ENCODE measurements at places on chromosomes 5 and 9.

DNA sequence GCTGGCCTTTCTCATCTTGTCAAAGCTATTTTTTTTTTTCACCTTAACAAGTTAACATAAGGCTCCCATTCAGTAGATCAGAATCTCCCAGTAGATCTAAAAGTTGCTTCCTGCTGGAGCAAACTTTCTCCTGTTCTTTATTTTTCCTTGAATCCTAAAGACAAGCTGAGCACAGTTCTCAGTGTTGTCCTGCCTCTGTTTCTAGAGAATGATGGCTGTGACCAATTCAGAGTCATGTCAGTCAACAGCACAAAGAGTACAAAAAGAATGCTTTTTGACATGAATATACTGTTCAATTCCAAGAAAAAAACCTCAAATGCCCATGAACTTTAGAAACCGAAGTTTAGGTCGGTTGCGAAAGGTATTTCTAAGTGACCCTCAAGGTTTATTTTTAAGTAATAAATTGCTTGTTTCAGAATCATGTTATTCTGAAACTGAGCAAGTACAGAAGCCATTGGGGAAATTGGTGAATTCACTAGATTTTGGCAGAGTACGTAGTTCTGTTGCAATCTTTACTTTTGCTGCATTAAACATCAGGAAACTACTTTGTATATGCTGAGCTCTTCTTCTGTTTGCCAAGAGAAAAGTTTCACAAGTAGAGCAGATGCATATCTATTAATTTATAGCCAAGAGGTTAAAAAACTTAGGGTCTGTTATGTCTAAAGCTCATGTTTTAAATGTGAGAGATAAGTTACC is 161.7 kb upstream of the RPS23 start:
- DNase-seq = no peak

GRCh38 chr9:96867079-96867804 is 12.9 kb upstream of the ZNF782 start:
- no peak for DNase-seq

GRCh38 chr5:148790545-148791333 is 35.7 kb upstream of the ADRB2 start:
- DNase-seq = no peak

GRCh38 chr5:169299663-169300467 is 1.1 kb downstream of the SLIT3 start:
- DNase-seq = no peak

GRCh38 chr5:149422366-149423048 is 43.4 kb upstream of the IL17B start:
- DNase-seq = no peak

- no peak for DNase-seq
These were observed 53.1 kb upstream of the TGFBR1 start for GRCh38 chr9:99051851-99052250.

GRCh38 chr5:39702928-39703327 is 278.1 kb upstream of the DAB2 start:
- no peak for DNase-seq

- DNase-seq = peak; percentile 42
These were observed at the start of gene FGF18 for GRCh38 chr5:171418982-171419687. Gene FGF18 (plus strand): TSS chr5:171419647. CDS start chr5:171420200, 553 bp downstream.

DNA sequence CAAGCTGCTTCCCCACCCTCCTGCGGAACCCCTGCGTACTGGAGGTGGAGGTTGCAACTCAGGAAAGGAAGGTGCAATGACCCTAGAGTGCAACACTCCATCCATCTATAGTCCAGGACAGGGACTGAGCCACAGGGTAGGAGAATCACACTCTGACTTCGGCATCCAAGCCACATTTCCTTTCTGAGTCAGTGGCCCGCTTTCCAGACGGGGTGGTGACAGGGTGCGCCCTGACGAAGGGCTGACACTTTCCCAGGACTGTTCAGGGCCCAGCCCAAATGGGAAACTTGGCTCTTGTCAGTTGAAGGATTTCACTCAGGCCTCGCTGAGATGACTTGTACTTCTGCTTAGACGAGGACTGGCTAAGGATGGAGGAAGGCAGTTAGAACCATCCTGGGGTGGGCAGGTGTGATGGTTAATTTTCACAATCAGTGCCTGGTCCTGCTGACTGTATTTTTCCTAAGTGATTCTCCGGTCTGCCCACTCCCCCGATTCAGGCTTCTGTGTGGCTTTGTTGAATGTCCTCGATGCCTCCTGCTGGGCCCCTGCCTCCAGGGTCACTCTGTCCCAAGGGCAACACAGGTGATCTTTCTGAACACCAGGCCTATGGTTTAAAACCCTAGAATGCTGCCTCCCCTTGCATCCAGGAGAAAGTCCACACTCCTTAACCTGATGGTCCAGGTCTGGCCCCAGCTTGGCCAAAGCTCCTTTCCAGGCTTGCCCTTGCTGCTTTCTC is 228.1 kb downstream of the FSTL4 start:
- DNase-seq = no peak

DNA sequence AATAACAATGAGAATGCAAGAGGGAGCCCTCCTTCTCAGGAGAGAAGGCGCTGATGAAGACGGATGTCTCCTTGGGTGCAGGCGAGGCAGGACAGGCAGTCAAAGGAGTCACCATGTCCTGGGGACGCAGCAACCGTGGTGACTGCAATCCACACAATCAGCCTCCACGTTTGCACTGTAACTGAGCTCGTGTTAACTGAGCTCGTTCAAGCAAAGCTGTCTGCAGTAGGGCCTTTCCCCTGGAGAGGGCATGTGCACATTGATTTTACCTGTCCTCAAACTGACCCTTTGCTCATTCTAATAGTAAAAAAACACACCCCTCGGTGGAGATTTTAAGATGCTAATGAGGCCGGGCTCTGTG is 2.8 kb downstream of the SARDH start:
- DNase-seq = no peak

GRCh38 chr9:17878810-17879370 is 300.0 kb downstream of the SH3GL2 start:
- no peak for DNase-seq

GRCh38 chr5:176799488-176799887 is 10.9 kb upstream of the UNC5A start:
- DNase-seq = no peak

- no peak for DNase-seq
These were observed 402.9 kb downstream of the ZSWIM6 start for GRCh38 chr5:61734966-61735365.

- DNase-seq = no peak
These were observed 405.9 kb upstream of the DAP start for GRCh38 chr5:11166923-11167322.

DNA sequence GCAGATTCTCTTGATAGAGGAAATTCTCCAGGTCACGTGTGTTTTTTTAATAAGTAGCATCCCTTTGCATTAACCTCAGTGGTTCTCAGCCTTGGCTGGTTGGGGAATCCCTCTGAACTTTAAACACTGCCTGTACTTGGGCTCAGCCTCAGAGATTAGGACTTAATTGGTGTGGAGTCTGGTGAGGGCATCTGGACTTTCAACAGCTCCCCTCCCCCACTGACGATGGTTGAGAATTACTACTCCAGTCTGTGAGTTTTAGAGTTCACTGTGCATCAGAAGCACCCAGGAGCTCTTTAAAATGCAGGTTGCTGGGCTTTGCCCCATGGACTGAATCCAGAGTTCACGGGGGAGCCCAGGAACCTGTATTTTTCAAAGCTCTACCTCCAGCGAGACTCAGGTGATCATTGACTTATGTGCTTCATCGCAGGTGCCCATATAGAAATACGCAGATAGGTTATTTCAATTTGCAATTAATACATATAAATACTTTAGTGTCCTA is 71.4 kb downstream of the DAPK1 start:
- DNase-seq = no peak
